ENCODE measurements at places on chromosomes 11 and 22.

DNA sequence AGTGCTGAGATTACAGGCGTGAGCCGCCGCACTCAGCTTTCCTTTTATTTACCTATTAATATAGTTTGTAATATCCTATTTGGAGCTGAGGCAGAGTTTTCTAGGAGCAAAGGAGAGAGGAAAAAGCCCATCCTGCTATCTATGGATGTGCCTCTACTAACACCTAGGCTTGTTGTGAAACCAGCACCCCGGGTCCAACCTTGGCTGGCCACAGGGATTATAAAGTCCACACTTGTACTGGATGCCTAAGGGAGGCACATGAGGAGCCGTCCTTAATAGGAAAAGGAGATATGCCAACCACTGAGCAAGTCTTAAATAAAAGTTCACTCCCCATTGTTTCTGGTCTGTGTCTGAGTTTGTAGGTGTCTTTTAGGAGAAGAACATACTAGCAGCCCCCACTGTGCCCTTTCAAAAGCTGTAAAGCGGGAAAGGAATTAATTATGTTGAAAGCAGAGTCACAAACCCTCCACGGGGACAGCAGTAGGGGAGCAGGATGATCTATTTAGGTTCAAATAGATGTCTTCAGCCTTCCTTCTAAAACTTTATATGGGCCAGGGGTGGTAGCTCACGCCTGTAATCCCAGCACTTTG lies 29.3 kb downstream of the RRP7A start:
- DNase-seq, result no peak

- no peak for DNase-seq
These were observed 13.5 kb downstream of the MYEOV start for GRCh38 chr11:69307421-69307820.

DNA sequence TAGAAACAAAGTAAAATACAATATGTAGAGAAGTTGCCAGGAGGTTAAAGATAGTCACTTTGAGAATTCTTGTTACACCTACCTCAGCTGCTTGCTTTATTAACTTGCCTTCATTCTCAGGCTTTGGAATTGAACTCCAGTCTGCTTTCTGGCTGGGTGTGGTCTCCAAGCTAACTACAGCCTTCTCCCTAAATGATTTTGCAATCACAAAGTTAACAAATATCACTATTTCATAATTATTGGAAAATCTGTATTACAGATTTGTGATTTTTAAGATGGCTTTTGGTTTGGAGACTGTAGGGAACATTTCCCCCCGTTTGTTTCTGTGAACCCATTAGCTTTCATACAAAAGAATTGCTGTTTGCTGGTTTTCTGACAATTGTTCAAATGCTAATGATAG lies 2.2 kb downstream of the PLAAT5 start:
- no peak for DNase-seq

DNA sequence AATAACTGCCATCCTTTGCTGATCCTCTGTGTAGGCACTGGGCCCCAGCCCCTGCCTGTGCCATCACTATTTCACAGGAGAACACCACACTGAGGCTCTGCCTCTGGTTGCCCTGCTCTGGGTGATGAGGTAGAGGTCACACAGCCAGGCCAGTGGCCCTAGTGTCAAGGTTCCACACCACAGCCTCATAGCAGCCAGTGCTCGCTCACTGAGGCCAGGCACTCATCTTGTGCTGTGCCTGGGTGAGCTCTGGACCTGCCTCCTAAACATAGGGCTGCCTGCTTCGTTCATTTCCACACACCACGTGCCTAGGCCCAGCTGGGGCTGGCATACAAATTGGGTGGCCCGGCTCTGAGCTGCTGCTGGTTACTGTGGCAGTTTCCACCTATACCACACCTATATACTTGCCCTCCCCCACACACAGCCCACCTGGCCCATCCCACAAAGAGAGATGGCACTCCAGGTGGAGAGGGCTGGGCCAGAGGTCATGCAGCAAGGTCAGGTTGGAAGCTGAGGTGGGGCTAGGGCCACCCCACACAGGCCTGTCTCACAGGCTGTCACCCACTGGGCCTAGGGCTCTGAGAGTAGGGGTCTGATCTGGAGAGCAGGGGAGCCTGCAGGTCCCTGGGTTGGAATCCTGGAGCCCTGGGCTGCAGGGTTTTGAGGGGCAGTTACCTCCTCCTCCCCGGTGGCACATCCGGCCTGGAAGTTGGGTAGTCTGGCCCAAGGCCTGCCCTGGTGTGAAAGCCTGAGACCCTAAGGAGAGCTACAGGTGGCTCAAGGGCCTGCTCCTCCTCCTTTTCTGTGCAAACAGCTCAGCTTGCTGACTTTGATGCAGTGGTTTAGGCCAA lies 11.2 kb downstream of the KCNQ1OT1 start:
- DNase-seq, result no peak

DNA sequence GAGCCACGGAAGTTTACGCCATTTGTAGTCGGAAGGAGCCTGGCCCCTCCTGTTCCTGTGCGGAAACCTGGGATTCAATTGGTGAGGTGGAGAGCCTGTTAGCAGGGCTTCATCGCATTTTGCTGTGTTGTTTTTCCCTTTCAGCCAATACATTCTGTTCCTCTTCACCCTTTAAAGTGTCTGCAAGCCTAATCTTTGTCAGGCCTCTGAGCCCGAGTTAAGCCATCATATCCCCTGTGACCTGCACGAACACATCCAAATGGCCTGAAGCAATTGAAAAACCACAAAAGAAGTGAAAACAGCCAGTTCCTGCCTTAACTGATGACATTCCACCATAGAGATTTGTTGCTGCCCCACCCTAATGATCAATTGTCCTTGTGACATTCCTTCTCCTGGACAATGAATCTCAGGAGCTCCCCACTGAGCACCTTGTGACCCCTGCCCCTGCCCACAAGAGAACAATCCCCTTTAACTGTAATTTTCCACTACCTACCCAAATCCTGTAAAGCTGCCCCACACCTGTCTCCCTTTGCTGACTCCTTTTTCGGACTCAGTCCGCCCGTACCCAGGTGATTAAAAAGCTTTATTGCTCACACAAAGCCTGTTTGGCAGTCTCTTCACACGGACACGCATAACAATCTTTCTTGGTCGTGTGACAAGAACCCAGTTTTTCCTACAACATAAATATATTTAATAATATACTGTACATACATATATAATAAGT lies 37.1 kb upstream of the MMP12 start:
- DNase-seq, result no peak

- DNase-seq, result no peak
These were observed 2.5 kb upstream of the LRRC74B start for GRCh38 chr22:21042978-21043859.

- DNase-seq, result no peak
These were observed 38.5 kb upstream of the ARFGAP3 start for GRCh38 chr22:42895541-42895981.

DNA sequence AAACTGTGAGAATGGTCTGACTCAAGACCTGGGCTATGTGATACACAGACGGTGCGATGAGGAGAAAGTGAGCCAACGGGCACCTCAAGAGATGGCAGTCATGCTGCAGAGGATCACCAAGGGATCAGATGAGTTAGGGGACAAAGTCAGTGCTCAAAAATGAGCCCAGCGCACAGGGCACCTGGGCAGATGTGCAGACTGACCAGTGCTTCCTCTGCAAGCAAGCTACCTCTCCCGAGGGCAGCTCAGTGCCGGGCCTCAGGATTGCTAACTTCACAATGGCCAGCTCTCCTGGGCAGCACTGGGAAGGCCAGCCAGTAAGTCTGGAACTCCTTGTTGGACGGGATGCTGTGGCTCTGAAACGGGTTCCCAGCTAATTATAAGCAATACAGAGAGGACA lies 15.3 kb downstream of the HDHD5 start:
- DNase-seq, result no peak

DNA sequence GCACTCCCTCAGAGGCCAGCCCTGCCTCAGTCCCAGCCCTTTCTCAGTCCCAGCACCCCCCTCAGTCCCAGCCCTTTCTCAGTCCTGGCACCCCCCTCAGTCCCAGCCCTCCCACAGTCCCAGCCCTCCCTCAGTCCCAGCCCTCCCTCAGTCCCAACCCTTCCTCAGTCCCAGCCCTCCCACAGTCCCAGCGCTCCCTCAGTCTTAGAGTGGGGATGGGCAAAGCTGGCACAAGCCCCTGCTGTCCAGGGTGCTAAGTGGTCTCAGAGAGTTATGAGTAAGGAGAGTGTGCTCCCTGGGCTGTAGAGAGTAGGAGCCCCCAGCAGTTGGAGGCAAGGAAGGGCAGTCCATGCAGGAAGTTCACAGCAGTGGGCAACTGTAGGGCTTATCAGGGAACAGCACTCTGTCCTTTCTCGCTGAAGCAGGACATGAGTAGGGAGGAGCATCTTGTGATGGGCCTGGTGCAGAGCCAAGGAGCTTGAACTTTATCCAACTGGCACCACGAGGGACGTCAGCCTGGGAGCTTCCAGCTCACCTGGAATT lies 51.4 kb upstream of the CRYBB3 start:
- no peak for DNase-seq

DNA sequence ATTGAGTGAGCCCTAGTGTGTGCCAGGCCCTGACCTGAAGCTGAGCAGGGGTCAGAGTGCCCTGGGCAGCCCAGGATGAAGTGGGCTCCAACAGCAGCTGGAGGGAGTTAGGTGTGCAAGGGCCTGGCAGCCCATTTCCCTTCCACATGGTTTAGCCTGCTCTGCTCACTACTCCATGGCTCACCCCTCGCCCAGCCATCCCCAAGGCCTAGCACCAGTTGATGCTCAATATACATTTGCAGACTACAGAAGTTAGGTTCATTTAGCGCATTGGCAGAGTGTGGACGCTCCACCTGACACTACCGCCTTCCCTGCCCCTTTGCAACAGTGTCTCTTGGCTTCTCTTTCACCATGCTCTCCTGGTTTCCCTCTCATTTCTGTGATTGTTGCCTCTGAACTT lies 3.8 kb downstream of the ATG16L2 start:
- no peak for DNase-seq

GRCh38 chr11:12139144-12139881 lies 28.9 kb downstream of the MICAL2 start:
- peak; percentile 34 for DNase-seq

DNA sequence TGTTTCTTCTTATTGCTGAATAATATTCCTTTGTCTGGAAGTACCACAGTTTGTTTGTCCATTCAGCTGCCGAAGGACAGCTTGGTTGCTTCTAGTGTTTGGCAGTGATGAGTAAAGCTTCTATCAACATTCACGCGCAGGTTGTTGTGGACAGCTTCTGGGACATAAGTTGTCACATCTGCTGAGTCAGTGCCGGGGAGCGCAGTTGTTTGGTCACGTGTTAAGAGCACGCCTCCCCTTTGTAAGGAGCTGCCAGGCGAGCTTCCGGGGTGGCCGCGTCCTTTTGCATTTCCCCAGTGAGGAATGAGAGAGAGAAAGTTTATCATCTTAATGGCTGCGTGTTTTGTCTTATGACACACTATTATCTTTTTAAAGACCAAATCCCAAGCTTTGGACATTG lies 30.3 kb downstream of the SAMM50 start:
- DNase-seq, result no peak

DNA sequence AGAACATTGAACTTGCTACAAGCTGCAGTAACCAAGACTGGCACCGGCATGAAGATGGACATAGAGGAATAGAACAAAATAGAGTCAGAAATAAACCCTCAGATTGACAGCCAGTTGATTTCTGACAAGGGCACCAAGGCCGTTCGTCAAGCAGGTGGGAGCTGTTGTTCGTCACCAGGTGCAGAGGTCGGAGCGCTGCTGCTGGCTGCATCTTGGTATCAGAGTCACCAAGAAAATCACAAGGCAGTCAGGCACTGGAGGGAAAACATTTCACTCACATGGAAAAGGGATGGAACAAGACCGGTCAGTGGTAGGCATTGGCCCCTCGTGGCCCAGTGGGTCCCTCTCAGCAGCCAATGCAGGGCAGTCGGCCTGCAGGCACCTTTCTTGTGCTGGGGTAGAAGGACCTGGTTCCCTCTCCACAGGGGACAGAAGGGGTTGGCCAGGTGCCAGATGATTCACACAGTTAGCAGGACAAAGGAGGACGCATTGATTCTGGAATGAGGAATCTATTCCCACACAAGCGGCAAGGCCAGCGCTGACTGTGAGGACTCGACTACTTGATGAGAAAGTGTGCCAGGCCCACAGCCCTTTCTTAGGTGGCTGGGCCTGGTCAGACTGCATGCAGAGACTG lies 115.8 kb upstream of the FGF3 start:
- no peak for DNase-seq

DNA sequence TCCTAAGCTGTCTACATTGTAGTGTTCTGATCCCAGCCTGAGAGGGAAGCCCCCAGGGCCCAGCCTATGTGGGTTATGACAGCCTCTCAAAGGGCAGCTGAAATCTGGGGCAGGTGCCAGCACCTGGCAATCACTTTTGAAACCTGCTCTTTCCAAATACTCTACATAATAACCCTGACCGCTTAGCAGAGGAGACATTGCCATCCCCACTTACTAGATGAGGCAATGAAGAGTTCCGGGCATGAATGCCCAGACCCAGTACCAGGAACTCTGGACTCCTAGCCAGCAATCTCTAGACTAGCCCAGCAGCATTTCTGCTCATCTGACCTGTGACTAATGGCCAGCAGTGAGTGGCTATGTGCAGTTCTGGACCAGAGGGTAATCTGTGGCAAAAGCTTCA lies 412.4 kb upstream of the CADM1 start:
- DNase-seq, result no peak

DNA sequence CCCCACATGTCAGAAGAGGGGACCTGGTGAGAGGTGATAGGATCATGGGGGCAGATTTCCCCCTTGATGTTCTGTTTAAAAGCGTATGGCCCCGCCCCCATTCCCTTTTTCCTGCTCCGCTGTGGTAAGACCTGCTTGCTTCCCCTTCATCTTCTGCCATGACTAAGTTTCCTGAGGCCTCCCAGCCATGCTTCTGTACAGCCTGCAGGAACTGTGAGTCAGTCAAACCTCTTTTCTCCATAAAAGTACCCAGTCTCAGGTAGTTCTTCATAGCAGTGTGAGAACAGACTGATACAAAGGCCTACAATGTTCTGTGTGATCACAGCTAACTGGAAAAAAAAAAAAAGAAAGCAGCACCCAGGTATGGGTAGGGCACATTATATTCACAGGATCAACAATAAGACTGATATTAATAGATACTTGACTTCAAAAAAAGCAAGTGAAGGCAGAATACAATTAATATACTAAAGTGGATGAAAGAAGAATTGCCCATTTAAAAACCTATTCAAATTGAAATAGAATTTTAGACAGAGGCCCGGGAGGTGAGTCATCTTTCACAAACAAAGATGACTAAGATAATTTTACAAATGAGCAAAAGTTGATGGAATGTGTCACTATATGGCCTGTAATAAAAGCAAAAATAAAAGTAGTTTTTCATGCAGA lies 1.7 kb upstream of the OR52K1 start:
- DNase-seq, result no peak

DNA sequence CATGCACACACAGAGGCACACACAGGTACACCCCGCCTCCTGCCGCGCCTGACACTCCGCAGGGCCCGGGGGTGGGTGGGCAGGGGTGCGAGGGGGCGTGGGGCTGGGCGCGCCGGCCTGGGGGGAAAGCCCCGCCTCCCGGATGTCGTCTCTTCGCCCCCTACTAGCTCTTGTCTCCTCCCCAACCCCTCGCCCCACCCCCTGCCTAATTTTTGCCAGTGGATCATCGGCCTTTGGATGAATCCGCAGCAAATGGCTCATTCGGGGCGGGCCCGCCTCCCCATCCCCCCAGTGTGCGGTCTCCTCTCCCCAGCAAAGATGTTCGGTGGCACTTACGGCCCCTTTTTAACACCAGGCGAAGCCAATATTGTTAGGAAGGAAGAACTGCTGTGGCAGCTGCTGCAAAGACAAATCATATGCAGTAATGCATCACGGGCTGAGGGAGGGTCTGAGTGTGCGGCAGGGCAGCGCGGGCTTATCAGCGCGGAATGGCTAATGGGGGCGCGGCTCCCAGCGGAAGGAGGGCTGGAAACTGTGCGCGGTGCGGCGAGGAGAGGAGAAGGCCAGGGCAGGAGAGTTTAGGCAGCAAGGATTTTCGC lies 13.4 kb upstream of the NECTIN1 start:
- no peak for DNase-seq
